ENCODE measurements at places on chromosomes 12 and 14.
A peak's percentile ranks its signal among the peaks of the same experiment; 100 is the strongest.

- no peak for DNase-seq
Measured at GRCh38 chr12:93657071-93657470, 20.1 kb upstream of the CRADD start.

- DNase-seq, result no peak
Measured at GRCh38 chr12:89544681-89545184, 18.9 kb upstream of the POC1B start.

DNA sequence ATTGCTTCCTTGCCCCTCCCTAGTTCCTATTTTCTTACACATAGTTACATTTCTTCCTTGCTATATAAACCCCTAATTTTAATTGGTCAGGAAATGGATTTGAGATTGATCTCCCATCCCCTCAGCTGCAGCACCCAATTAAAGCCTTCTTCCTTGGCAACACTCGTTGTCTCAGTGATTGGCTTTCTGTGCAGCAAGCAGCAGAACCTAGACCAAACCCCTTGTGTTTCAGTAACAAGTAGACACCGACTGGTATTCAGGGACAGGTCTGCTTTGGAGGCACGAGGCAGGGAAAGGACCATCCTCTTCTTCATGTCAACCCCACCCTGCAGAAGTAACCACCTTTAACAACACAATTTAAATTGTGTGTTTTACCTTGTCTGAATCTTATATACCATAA is 152.6 kb downstream of the RPAP3 start:
- DNase-seq, result no peak

GRCh38 chr12:19830446-19830845 is 391.2 kb downstream of the AEBP2 start:
- no peak for DNase-seq

DNA sequence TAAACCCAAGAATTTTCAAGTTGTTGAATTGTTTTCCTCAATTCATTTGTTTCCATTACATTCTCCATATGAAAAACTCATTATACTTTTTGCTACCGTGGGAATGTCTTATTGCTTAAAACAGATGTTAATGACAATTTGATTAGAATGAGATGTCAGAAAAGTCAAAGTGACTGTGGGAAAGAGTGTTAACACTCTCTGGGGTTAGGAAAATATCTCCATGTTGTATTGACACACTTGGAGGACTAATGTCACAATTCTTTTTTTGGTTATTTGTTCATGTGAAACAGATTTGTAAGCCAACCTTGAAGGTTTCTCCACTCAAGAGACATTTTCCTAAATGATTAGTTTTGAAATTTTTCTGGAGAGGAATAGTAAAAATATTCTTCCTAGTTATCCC is 47.2 kb upstream of the CMAS start:
- DNase-seq, result no peak

DNA sequence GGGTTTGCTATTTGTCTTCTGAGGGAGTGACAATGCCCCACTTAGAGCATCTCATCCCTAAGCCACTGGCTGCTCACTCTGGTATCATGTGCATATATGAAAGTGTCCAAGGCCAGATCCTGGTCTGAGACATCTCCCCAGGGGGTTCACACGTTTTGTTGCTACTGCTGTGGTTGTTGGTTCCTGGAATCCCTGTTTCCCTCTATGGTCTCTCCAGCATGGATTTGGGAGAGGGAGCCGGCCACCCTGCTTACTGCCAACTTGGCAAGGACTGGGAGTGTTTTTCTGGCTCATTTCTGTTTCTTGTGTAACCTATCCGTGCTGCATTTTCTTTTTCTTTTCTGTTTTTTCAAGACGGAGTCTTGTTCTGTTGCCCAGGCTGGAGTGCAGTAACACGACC is 101.3 kb upstream of the MAX start:
- DNase-seq, result no peak

- DNase-seq, result no peak
Measured at GRCh38 chr14:84493779-84494178, 1036.2 kb upstream of the FLRT2 start.

DNA sequence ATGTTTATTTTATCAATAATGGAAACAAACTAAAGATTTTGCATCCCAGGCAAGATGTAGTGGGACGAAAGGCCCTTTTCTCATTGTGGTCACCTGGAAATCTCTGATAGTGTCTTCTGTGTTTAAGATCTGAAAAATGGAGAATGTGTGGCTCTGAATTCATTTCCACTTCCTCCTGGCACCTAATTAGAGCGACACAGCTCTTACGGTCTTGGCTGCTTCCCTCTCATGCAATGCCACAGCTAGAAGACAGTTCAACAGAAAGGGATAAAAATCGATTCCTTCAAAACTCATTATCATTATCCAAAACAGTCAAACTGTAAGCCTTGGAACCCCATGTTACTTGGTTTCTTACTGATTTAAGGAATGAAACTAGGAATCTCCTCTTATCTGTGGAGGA is 9.3 kb downstream of the ST8SIA1 start:
- no peak for DNase-seq

GRCh38 chr14:99099051-99099787 is 172.8 kb downstream of the BCL11B start:
- no peak for DNase-seq

- DNase-seq, result no peak
Measured at GRCh38 chr14:103510724-103511693, 11.6 kb downstream of the CKB start.

GRCh38 chr12:24911271-24911791 is 37.6 kb downstream of the BCAT1 start:
- no peak for DNase-seq

GRCh38 chr12:57611108-57611826 is at the start of gene ARHGEF25:
Gene ARHGEF25, plus strand, starts transcription at chr12:57611435. Its CDS starts 460 bp downstream, at chr12:57611895.
- peak; percentile 43 for DNase-seq

GRCh38 chr12:9214534-9214933 is 6.3 kb upstream of the PZP start:
- DNase-seq, result no peak

DNA sequence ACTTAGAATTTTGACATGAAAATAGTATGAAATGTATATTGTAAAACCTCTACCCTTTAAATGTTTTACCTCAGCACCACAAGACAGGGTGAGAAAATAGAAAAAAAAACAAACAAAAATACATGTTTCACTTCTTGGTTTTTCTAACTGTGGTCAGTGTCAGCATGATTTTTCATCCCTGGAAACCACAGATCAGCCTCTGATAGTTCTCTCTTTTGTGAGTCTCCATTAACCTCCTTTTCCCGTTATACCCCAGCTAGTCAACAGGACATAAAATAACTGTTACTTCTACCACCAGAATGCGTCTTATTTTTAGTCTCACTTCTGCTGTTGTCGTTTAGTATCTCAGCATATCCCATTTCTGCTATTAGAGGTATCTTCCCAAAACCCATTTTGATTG is 48.3 kb upstream of the KCNMB4 start:
- no peak for DNase-seq

DNA sequence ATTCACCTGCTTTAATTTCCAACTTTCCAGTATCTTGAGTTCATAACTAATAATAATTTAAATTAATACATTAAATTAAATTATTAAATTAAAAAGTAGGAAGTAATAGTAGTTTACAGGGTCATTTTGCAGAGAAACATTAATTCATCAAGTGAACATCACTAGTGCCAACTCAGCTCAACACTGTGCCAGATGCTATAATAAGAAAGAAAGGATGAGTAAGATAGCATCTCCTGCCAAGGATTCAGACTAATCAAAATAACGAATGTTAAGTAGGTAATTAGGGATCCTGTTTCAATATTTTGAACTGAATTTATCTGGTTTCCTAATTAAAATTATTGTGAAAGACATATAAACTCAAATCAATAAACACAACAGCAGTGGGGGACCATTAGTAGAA is 596.7 kb downstream of the SLC6A15 start:
- DNase-seq, result no peak

- no peak for DNase-seq
Measured at GRCh38 chr12:1474574-1475153, 119.7 kb downstream of the FBXL14 start.

DNA sequence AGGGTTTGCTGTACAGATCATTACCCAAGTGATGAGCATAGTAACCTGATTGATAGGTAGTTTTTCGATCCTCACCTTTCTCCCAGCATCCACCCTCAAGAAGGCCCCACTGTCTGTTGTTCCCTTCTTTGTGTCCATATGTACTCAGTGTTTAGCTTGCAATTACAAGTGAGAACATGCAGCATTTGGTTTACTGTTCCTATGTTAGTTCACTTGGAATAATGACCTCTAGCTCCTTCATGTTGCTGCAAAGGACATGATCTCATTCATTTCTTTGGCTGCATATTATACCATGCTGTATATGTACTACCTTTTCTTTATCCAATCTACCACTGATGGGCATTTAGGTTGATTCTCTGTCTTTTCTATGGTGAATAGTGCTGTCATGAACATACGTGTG is 181.6 kb upstream of the FOXG1 start:
- no peak for DNase-seq

DNA sequence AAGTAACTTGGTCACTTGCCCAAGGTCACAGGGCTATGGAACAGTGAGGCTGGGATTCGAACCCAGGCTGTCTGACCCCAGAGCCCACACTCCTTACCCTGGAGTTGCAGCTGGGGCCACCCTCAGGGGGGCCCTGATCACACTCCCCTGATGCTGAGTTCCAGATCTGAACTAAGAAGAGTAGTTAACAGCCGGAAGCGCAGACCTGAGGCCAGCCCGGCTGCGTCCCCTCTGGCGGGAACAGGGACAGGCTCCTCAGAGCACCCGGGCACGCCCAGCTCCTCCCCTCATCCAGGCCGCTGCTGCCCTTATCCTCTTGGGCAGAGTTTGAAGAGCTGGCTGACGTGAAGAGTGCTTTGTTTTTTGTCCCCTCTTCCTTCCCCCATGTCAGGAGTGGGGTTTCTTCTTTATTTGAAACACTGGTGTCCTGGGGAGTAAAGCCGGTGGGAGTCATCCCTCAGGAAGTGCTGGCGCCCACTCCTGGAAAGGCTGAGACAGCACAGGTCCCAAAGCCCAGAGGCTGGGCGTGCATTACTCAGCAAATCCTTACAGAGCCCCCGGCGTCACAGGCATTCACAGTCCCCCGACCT is 8.7 kb downstream of the PHB2 start:
- DNase-seq, result no peak

DNA sequence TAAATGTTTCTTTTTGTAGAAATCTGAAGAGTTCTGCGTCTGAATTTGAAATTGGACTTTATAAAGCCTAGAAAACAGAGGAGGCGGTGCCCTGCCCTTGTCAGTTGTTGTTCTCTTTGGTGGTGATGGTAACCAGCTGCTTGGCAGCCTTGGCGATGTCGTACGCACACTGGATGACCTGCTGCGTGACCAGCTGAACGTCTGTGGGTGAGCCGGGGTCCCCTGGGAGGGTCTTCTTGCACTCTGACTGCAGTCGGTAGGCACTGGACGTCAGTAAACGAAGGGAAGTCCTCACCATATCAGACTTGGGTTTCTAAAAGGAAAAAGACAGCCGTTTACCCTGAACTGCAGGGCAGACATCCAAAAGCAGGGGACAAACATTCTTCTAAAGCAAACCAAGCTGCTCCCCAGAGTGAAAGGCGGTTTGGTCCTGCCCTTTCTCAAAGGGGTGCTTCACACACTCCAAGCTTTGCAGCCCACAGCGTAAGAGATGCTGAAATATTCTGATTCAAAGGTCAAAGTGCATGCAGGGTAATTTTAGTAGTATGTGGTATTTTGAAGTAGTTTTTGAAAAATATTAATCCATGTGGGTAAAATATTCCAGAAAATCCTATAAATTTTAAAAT is 32.9 kb downstream of the TCHP start:
- no peak for DNase-seq

DNA sequence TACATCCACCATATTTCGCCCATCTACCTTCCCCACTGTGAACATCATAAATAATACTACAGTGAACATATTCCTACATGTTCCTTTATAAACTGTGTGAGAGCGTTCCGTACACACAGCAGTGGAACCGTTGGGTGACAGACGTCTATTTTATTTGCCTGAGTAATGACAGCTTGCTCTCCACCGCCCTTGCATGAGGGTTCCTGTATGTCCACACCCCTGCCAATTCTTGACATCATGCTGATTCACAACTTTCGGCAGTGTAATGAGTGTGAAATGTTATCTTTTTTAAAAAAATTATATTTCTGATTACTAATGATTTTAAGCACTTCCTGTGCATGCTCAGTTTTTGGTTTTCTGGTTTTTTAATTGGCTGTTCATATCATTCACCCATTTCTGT is 4.3 kb upstream of the RAD52 start:
- no peak for DNase-seq

GRCh38 chr12:115135800-115136211 is 451.8 kb upstream of the TBX3 start:
- DNase-seq, result no peak

GRCh38 chr14:74038020-74038859 is 19.1 kb downstream of the BBOF1 start:
- no peak for DNase-seq

- DNase-seq, result no peak
Measured at GRCh38 chr12:25979059-25979458, 20.6 kb downstream of the RASSF8 start.

DNA sequence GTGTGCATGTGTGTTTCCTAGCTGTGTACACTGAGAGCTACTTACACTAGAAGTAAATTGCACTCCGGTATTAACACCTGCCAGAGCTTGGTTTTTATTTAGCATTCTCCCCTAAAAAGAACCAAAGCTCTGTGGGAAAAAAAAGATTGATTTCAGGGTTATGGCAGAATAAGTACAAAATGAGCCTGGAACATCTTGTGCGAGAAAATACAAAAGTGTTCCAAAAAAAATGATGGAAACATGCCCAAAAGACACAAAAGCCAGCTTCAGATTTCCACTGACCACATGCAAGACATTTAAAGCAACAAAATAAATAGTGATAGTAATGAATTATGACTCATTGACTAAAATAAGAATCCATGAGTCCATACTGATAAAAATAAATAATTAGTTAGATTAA is 188.3 kb downstream of the GXYLT1 start:
- DNase-seq, result no peak

- no peak for DNase-seq
Measured at GRCh38 chr14:94560291-94560665, 964 bp upstream of the SERPINA4 start.

GRCh38 chr12:51521554-51522276 is 69.3 kb upstream of the SCN8A start:
- DNase-seq, result no peak

DNA sequence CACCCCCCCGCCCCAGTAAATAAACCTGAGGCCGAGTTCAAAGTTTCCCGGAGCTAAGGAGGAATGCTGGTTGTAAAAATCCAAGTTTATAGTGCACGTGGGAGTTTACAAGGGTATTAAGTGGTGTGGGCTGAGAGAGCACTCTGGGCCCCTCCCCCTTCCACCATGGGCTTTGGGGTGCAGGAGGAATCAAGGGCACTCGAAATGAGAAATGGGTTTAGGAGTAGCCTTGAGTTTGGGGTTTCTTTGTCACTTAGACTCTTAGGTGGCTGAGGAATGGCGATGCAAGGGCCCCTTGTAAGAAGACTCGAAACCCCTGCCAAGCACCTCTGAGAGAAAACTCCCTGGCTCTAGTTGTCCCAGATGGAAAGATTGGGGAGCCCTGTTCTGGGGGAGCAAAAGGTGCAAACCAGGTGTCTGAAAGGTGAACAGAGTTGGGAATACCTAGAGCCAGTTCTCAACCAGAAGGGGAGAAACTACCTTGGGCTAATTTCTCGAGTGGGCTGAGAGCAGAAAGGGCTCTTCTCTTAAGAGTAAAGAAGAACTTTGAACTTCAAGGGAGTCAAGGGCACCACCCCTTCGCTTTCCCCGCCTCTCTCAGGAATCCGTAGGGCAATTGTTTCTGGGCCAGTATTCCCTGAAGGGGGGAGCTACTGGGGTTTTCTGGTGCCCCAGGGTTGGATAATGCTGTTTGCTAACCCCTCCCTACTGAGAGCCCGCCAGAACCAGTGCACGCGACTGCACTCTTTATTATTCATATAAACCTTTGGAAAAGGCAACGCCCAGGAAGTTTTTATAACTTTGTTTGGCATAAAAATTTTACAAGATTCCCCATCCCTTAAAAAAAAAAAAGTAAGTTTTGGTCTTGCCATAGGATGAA is 4.0 kb upstream of the HOTAIR start:
- DNase-seq, result no peak
